ENCODE measurements at places on chromosomes 5 and 9.

- DNase-seq, result no peak
Measured at GRCh38 chr9:26170190-26170589, 491.9 kb upstream of the TUSC1 start.

- no peak for DNase-seq
Measured at GRCh38 chr5:176798949-176799348, 11.4 kb upstream of the UNC5A start.

GRCh38 chr9:4117835-4118610 is 181.8 kb downstream of the GLIS3 start:
- DNase-seq, result peak; percentile 26

- peak; percentile 26 for DNase-seq
Measured at GRCh38 chr9:74951725-74952151, 974 bp downstream of the C9orf40 start.

DNA sequence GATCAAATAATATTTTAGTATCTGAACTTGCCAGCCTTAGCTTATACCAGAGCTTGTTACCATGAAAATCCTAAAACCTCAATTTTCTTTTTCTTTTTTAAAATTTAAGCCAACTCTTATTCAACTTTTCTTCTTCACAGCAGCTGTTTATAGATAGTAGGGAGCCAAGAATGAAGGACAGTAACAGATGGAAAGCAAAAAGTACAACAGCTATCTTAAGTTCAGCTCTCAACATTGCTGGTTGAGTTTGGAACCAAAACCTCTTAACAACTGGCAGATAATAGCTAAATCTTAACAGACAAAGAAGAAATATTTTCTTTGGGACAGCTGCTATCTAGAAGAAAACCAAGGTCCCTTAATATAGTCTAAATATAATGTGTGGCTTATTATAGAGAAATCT is 74.7 kb downstream of the PJA2 start:
- DNase-seq, result no peak

- DNase-seq, result no peak
Measured at GRCh38 chr5:7395947-7396712, at the start of gene ADCY2. ADCY2 (plus strand) TSS chr5:7396138; CDS start chr5:7396297, 159 bp downstream.

DNA sequence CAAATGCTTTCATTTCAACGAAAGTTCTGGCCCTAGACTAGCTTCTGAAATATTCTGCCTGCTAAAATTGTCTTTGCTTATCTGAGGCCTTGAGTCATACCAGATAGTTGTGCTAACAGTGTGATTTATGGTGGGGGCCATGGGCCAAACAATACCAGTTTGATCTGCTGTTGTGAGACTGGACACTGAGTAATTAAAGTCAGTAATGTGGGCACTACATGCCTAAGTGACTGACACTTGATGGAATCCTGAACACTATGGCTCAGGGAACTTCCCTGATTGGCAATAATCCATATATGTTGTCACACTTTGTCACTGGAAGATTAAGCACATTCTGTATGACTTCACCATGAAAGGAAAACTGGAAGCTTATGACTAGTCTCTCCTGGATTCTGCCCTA is 127.6 kb upstream of the CYLC2 start:
- no peak for DNase-seq

Measured in stimulated activated CD4-positive, alpha-beta T cell treated with anti-CD3 and anti-CD28 coated beads, Interleukin-1b, Interleukin-23, amount 100 ng/mL, for 48 hours (primary cell).